Left kidney (tissue), 8 donors: ENCODE measurements at places on chromosomes 11 and 22. TPM values are rescaled to one million over a fixed set of nuclear protein-coding genes. Genes with fewer than 3 reads are reported as not detected.

- no peak for DNase-seq
Observed at GRCh38 chr22:28019360-28019759, 100.3 kb upstream of the PITPNB start.

DNA sequence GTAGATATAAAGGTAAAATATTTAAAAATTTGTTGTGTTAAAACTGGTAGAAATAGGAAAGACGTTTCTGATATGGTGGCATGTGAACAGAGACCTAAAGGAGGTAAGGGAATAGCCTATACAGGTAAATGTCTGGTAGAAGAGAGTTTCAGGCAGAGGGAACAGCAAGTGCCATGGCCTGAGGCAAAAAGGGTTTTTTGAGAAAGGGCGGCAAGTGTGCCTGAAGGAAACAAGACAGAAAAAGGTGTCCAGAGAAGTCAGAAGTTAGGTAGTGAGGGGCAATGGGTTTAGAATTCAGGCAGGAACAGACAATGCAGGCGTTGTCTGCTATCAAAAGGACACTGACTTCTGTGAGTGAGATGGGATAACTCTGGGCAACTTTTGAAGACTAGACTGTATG, 339.7 kb downstream of the DYNC2H1 start:
- DNase-seq = no peak

GRCh38 chr22:22576244-22576988, 17.4 kb upstream of the PRAME start:
- DNase-seq = peak; percentile 47

APOBEC3B gene
- polyA plus RNA-seq = 4.4 TPM
